ENCODE measurements at places on chromosomes 11 and 22.

GRCh38 chr22:48389916-48390315 is 1437.8 kb downstream of the BRD1 start:
- no peak for DNase-seq

GRCh38 chr22:41406410-41406809 is 24.7 kb downstream of the TEF start:
- no peak for DNase-seq

DNA sequence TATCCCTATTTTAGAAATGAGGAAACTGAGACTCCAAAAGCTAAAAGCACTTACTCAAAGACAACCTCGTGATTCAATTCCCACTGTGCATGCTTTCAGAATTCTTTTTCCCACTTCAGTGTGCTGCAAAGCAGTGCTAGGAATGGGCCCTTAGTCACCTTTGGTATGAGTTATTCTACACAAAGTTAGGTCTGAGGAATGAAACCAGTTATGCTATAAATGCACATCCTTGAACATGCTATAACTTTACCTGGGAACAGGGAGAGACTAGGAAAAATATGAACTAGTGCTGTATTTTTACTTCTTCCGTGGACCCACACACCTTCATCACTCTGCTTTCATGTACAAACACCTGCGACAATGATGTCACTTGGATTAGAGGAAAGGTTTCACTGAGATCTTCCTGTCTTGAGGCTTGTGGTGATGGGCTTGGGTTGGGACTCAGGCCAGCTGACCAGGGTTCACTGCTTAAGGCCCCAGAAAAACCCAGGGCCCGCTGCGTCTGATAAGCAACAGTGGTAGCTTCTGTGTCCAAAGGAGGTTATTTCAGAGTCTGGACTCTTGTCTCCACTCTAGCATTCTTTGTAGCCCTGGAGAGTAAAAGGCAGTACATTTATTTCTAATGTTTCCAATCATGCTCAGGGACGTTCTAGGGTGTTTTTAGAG is 81.6 kb downstream of the ZC3H12C start:
- DNase-seq, result no peak

DNA sequence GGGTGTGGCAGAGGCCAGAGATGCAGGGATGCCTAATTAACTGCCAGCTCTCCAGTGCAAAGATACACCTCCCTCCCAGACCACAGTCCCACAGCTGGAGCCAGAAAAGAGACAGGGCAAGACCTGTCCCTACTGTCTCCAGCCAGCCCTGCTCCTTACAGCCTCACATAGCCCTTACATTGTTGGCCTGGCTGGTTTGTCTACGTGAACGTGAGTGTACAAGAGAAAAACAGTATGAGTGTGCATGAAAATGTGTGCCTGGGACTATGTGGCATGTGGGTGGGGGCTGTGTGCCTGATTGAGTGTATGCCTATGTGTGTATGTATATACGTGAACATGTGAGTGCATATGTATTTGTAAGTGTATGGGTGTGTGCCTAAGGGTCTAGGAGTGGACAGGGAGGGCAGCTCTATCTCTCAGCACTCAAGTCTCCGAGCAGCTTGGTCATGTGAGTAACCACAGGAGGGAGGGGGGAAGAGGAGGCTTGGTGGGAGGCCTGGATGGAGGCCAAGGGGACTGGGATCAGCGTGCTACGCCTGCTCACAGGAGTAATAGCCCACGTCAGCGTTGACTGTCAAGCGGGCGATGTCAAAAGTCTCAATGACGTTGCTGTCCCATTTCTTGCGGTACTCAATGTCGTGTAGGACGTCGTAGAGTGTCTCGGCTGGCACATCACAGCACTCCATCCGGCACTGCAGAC is 6.6 kb upstream of the ARAP1 start:
- no peak for DNase-seq

- DNase-seq, result no peak
Observed at GRCh38 chr22:32396746-32397145, 15.3 kb downstream of the RTCB start.

DNA sequence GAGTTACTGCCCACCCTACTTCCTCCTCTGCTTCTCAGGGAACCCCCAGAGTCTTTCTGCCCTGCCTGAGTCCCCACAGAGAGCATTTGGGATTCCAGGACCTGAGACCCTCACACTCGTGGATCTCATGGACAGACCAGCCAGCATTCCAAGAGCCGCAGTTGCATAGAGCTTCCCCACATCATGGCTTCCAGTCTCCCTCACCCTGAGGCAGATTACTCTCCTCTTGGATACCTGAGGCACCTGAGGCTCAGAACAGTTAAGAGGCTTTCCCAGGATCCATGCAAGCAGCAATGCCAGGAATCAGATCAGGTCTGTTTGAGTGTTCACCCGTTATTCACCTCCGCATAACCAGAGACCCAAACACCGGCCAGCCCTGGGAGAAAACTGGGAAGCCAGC is 102.2 kb downstream of the TRIM29 start:
- DNase-seq, result no peak

- peak; percentile 53 for DNase-seq
Observed at GRCh38 chr11:13238879-13239514, 38.6 kb upstream of the BMAL1 start.

DNA sequence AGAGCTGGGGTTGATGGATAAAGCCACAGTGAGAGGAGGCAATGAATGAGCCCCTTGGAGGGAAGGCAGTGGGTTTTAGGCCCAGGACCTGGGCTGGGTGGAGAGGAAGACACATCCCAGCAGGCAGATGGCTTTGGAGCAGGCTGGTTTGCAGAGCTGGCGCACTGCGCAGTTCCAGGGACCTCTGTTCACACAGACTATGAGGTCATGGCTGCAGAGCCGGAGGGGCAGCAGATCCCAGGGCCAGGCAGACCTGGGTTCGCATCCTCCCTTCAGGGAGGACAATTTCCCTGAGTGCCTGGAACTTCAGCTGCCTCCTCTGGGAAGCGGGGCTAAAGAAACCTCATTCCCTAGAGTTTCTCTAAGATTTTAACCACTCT is 28.2 kb upstream of the DGKZ start:
- no peak for DNase-seq

DNA sequence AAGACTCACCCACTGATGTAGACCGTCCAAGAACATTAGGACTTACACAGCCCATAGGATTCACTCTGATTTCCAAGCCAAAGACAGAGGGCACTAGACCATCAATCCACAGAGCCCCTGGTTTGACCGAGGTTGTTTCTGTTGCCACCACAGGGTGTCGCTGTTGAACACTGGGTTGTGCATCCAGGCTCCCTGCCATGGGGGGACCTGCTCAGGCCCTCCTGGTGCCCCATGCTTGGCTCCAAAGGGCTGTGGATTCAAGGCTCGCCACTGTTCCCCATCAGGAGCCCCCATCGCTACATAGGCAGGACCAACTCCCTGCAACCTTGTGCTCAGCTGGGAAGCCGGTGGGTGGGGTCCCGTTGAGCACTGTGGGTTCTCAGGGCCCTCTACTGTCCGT is 128.0 kb upstream of the ANO1 start:
- DNase-seq, result peak; percentile 36

GRCh38 chr22:42439821-42440674 is 7.8 kb upstream of the NFAM1 start:
- peak; percentile 20 for DNase-seq

- DNase-seq, result no peak
Observed at GRCh38 chr22:19819911-19820879, 34.5 kb downstream of the GNB1L start.

DNA sequence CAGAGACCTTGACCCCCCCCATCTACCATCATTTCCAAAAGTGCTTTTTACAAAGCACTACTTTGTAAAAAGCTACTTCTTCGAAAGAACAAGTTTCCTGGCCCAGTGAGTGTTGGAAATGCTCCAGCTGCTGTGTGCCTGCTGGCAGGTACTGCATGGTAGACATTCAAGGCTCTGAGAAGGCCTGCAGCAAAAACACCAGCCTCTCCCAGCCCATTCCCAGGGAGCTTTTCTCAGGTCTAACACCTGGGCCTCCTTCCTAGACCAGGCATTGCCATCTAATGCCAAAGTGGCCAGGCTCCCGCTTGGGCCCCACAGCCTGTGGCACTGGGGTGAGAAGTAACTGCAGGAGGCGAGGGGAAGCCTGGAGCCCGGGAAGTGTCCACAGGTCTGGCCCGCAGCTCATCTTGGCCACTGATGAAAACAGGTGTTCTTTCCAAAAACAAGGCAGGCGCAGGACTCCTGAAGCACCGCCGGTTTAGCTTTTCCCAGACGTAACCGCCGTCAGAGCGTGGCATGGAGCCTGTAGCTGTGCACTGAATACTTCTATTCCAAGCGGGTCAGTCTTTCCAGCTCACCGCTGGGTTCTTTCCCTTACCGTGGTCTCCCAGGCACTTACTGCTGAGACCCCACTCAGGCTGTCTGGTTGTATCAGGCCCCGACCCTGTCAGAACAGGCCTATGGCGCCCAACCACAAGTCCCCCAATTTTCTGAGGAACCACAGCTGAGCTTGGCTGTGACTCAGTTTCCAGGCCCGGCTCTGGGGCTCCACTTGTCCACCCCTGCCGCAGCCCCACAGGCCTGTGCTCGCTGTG is 1.2 kb upstream of the TCIRG1 start:
- DNase-seq, result no peak

- no peak for DNase-seq
Observed at GRCh38 chr11:82523141-82523540, 210.5 kb downstream of the FAM181B start.

DNA sequence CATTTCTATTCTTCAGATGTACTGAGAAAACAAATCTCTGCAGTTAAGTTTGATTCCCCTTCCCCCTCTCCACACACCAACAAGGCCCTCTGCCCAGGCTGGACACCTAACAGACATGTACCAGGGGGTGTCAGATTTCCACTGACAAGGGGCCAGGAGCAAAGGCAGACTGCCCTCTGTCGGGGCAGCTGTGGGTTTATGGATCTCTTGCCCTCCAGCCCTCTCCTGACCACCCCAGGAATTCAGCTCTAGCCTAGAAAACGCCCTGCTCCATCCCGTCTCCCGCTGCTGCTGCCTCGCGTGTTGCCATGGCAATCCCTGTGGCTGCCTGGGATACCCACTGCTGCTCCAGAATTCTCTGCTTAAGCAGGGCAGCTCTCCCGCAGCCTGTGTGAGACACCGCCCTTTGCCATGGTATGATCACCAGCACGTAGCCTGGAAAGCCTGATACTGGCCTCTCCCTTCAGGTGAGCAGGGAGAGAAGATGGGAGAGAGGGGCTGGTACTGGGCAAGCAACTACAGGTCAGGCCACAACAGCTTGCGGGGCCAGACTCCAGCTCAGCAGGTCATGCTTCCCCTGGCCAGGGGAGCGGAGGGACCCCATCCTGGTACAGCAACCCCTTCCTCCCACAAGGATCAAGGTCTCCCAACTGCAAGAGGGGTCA is 41.6 kb downstream of the BUD13 start:
- no peak for DNase-seq

- no peak for DNase-seq
Observed at GRCh38 chr11:1402355-1403077, 12.8 kb downstream of the BRSK2 start.

GRCh38 chr11:125481531-125481930 is 14.5 kb downstream of the FEZ1 start:
- DNase-seq, result no peak

DNA sequence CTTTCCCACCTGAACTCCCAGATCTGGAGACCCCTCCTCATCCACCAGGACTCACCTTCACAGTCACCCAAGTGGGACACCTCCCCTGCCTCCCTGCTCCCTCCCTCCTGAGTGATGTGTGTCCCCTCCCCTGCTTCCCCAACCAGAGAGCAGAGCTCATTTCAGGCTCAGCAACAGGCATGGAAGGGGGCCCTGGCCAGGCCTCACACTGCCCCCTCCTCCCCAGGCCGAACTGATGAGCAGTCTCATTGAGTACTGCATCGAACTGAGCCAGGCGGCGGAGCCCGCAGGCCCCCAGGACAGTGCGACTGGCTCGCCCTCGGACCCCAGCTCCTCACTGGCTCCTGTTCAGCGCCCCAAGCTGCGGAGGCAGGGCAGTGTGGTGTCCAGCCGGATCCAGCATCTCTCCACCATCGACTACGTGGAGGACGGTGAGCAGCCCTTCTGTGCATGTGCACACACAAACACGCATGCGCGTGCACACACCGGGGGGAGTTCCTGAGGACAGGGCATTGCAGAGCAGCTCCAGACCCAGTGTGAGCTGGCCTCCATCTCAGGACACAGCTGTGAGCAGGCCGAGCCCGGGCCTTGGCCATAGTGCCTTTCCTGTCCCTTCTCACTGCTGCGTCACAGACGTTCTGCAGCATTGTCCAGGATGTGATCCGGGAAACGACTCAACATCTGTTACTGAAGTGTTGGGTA is 17.8 kb upstream of the NEAT1 start:
- DNase-seq, result peak; percentile 85

- DNase-seq, result no peak
Observed at GRCh38 chr22:49051491-49052022, 776.1 kb downstream of the BRD1 start.

- no peak for DNase-seq
Observed at GRCh38 chr11:74566146-74566960, 26.0 kb upstream of the POLD3 start.

DNA sequence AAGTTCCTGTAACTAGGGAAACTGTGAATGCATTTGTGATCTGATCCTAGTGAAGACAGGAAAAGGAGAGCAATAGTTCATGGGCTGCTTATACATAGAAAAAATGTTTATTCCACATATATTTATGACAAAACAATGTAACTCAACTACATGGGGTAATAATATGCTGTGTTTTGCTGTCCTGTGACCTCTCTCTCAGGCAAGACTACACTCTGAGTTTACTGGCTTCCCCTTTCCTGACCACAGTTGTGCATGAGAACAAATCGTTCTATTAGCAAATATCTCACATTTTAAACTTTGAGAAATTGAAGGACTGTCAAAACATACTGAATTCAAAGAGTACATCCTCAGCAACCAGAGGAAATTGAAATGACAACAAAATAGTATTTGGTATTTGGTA is 161.9 kb upstream of the TRPC6 start:
- DNase-seq, result no peak

GRCh38 chr22:48359613-48359965 is 1468.1 kb downstream of the BRD1 start:
- DNase-seq, result no peak

GRCh38 chr11:76239483-76240160 is 33.3 kb upstream of the WNT11 start:
- DNase-seq, result no peak

GRCh38 chr11:43399983-43400630 is 41.4 kb downstream of the TTC17 start:
- DNase-seq, result no peak

DNA sequence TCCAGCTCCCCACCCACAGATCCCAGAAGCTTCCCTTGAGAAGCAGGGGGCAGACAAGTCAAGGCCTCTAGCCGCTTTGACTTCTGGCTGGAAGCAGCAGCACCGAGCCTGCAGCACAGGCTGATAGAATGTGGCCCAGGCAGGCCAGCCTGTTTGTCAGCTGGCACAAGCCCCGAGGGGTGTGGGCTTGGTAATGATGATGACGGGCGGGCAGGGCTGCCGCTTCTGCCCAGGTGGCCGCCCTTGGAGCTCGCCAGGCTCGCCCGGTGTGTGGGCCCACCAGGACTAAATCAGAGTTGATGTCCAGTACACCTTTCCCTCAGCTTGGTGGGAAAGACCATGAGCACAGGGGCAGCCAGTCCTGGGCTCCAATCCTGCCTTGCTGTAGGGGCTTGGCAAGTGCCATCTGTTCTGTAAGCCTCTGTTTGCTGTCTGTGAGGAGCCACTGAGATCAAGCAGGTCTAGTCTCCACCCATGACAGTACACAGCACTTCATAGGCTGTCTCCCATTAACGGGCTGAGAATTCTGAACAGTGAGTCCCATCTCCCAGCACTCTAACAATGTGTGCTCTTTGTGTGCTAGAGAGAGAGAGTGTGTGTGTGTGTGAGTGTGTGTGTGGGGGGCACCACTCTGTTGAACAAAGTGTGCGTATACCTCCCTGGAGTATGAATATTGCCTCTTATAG is 26.8 kb downstream of the MICAL2 start:
- no peak for DNase-seq
